ENCODE measurements at places on chromosomes 7 and 10.
A peak's percentile ranks its signal among the peaks of the same experiment; 100 is the strongest.

DNA sequence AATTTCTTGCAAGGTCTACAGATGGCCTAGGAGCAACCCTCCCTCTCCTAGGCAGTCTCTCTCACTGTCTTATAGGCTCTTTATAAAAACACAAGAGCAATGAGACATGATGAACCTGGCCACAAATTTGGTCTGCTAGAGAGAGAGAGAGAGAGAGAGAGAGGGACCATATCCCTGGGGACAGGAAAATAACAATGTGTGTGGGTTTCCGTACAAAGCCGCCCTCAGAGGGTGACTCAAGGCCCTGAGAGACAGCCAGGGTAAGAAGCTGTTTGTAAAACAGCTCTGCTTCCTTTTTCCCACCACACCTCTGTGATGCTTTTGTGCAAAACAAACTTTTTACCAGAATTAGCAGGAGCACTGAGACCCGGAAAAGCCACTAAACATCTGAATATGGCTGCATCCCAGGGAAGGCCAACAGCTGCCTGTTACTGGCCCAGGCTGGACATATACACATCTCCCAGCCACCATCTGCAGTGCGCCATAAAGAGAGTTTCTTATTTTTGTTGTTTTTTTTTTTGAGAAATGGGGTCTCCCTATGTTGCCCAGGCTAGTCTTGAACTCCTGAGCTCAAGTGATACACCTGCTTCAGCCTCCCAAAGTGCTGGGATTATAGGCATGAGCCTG is 18.4 kb downstream of the GIMAP5 start:
- DNase-seq: no peak

DNA sequence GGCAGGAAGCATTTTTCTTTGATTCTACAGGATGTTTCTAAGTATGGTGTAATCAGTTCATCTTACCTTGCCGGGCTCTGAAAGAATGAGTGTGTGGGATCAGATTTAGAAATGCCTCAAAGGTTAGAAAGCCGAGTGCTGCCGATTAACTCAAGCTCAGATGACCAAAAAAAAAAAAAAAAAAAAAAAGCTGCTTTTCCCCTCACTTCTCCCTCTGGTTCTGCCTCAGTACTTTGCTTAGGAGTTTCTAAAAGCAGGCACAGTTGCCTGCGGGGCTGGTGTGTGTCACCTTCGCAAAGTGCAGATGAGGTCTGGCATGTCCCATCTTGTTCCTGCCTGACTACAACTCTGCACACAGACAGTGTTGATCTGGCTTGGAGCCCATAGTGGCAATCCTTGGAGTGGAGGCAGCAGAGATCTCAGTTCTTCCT is 47.0 kb downstream of the KIAA1217 start:
- no peak for DNase-seq

GRCh38 chr7:64625114-64626082 is 40.5 kb upstream of the ZNF107 start:
- no peak for DNase-seq

DNA sequence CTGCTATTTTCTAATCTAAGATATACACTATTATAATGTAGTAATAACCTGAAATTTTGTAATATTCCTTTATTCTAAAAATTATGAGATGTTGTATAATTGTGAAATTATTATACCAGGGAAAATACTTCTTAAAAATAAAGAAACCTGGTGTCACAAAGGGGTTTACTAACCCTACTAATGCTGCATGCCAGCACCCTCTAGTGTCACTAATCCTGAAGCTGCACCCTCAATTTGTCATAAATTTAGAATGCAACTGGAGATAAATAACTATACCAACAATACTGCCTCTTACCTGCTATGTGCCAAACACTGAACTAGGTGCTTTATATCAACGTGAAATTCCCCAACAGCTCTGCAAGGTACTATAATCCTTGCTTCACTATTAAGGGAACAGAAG is 30.8 kb downstream of the TM9SF3 start:
- no peak for DNase-seq

GRCh38 chr7:111202321-111202720 is 111.4 kb downstream of the LRRN3 start:
- no peak for DNase-seq

DNA sequence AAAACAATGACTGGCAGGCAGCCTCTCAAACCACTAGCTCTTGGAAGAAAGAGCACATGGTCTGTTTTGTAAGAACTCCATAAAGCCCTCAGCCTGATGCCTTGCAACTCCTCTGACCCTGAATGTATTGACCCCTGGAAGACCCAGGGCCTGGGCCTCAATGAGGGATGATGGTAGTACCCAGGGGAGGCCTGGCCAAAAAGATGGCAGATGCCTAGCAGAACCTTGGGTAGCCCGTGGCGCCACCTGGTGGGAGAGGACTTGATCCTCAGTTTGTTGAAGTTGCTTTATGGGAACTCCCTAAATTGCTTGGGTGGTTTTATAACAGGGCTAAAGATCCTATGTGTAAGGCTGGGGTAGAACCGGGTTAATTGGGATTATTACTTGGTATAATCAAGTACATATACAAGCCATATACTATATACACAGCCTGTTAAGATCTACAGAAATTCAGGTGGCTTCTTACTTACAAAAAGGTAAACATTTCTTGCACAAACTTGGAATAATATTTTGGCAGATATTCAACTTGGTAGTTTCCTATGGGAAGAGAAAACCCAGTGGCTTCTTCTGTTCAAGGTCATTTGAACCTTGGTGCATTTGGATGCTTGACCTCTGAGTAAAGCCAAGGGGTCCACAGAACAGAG is 95.8 kb upstream of the CACUL1 start:
- peak; percentile 67 for DNase-seq
